ENCODE measurements at places on chromosomes 11 and 22.
A peak's percentile ranks its signal among the peaks of the same experiment; 100 is the strongest.

- no peak for DNase-seq
These were observed 143.0 kb downstream of the TMEM135 start for GRCh38 chr11:87180742-87181141.

GRCh38 chr11:2559527-2560311, 114.9 kb downstream of the KCNQ1 start:
- DNase-seq = peak; percentile 25

DNA sequence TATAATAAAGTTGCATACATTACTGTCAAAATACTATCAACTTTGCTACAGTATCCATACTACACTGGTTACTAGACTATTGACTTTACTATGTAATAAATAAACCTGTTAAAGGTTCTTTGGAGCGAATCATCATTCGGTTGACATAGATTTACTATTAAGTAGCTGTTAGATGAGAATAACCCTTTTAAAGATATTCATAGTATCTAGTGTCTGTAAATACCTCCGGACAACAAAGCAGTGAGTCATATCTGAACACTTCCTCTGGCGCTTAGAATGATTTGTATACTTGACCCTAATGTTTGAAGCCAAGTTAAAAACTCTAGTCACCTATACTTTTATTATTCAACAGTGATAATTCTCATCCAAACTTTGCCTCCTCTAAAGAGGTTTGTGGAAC, 84.7 kb downstream of the MSANTD4 start:
- DNase-seq = no peak

- peak; percentile 92 for DNase-seq
These were observed 42.2 kb downstream of the TRIOBP start for GRCh38 chr22:37739035-37739434.

- no peak for DNase-seq
These were observed 73.7 kb upstream of the OR4B1 start for GRCh38 chr11:48142889-48143288.

Data from Right ventricle myocardium superior (tissue), 1 donor.